Stimulated activated CD8-positive, alpha-beta memory T cell treated with anti-CD3 and anti-CD28 coated beads, Interleukin-4, amount 100 ng/mL, for 4 hours (primary cell): ENCODE measurements at places on chromosomes 6 and 20.
A peak's percentile ranks its signal among the peaks of the same experiment; 100 is the strongest.

DNA sequence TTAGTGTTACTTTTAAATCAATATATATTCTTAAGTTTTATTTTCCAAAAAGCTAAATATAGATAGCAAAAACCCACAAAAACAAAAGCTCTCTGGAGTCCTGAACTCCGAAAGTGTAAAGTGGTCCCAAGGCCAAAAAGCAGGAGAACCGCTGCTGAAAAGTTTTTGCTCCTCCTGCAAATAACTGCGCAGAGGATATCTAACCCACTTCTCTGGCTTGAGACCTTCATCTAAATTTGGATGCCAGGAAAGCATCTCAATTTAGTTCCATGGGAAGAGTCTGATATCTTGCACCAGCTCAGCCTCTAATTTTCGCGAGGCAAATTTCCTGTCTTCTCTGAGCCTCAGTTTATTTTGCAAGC is 523 bp downstream of the MRPS10 start:
- no peak for DNase-seq

DNA sequence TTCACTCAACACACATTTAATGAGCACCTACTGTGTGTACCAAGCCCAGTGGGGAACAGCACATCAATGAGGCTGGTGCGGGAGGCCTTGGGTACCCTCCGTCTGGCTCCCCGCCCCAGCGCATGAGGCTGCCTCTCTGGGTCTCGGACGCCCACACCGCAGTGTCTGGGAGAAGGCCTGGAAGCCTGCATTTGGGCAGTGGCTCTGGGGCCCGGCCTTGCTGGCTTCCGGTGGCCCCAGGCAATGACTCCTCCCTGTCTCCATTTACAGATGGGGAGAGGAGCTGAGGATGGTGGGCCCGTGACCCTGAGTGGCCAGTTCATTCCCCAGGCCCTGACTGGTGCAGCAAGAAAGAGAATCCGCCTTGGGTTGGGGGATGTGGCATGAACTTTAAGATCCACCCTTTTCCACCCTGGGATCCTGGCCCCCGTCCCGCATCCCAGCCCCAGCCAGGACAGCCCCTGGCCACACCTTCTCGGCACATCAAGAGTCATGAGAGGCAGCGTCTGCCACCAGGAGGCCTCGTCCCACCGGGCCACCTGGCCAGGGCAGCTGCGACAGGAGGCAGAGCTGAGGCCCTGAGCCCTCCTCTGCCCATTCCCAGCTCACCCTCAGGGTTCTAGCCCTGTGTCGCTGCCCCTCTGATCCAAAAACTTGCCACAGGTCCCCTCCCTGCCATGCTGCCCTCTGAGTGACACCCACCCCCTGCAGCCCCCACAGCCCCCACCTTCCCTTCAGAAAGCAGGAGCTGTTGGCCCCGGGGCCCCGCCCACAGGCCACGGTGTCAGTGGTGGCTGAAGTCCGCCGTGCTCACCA is 17.5 kb upstream of the MRGBP start:
- DNase-seq = no peak

DNA sequence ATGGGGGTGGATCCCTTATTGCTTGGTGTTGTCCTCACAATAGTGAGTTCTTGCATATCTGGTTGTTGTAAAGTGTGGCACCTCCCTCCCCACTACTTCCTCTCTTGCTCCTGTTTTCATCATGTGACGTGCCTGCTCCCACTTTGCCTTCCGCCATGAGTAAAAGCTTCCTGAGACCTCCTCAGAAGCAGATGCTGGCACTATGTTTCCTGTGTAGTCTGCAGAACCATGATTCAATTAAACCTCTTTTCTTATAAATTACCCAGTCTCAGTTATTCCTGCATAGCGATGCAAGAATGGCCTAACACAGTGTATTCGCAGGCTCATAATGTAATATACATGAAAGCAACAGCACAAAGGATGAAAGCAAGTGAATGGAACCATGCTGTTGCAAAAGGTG is 28.4 kb upstream of the ANKRD60 start:
- no peak for DNase-seq

DNA sequence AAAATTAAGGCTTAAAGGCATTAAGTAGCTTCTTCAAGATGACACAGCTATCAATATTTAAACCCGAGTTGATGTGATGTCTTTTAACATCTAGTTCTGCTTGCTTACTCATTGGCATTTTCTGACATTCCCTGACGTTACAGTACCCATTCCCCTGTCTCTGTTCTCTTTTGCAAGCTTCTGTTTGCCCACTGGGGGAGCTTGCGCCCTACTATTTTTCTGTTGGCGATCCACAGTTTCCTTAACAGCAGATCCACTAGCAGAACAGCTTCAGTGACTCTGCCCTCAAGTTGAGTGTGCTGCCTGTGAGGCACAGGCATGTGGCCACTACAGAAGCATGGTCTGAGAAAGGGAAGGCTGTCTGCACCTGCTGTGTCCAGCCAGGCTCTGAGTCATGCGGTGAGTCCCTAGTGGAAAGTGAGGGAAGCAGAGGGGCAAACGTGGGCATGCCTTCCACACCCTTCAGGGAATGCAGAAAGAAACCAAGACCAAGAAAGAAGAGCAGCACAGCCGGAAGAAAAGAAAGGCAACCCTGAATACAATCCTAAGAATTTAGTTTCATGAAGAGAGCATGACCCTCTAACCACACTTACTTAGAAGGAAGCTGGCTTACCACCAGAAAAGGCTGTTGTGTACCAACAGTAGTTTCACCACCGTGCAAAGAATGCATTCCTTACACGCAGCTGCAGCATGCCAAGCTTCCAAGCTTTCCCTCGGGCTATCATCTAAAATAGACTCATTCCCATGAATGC is 97.7 kb upstream of the VGLL2 start:
- no peak for DNase-seq

DNA sequence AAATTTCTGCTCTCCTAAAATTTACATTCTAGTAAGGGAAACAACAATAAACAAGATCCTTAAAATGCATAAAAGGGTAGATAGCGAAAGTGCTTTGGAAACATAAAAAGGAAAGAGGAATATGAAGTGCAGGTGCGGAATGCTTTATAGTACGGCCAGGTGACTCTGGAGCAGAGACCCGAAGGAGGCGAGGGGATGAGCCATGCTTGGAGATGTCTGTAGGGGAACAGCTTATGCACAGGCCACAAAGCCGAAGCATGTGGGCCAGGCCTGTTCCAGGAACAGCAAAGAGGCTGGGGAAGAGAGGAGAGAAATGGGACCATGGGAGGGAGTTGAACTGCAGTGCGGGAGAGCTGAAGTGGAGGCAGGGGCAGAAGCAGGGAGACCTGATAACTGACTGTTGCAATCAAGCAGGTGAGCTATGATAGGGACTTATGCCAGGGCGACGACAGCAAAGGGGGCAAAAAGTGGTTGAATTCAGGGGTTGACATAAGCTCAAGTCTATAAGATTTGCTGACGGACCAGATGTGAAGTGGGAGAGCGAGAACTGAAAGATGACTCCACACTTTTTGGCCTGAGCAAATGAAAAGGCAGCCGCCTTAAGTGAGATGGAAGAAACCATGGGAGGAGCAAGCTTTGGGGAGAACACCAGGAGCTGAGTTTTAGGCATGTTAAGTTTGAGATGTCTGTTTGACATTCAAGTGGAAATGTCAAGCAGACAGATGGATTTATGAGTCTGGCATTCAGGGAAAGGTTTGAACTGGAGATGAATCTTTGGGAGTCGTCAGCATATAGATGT is 83.1 kb downstream of the CNBD2 start:
- no peak for DNase-seq

DNA sequence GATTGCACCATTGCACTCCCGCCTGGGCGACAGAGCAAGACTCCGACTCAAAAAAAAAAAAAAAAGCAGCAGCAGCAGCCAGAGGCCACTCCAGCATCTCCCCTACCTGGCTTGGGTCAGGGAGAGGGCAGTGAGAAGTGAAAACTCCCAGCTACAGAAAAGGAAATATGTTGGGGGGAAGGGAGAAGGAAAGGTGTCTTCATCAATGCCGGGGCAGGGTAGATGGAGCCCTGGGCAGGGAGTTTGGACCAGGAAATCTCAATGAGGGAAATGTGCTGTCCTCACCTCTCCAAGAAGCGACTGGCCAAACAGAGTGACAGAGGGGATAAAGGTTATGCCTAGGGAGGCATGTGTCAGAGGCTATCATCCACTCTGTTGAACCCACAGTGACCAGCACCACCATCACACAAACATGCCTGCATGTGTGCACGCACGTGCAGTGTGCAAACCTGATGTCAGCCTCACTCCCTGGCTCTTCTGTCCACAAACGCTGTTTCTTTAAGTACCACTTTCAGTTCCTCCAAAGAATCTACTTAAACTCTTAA is 887 bp upstream of the AIF1 start:
- DNase-seq = no peak

- no peak for DNase-seq
Observed at GRCh38 chr6:44642870-44643522, 255.5 kb downstream of the CDC5L start.

GRCh38 chr20:51985013-51985415 is 182.7 kb upstream of the SALL4 start:
- DNase-seq = no peak

DNA sequence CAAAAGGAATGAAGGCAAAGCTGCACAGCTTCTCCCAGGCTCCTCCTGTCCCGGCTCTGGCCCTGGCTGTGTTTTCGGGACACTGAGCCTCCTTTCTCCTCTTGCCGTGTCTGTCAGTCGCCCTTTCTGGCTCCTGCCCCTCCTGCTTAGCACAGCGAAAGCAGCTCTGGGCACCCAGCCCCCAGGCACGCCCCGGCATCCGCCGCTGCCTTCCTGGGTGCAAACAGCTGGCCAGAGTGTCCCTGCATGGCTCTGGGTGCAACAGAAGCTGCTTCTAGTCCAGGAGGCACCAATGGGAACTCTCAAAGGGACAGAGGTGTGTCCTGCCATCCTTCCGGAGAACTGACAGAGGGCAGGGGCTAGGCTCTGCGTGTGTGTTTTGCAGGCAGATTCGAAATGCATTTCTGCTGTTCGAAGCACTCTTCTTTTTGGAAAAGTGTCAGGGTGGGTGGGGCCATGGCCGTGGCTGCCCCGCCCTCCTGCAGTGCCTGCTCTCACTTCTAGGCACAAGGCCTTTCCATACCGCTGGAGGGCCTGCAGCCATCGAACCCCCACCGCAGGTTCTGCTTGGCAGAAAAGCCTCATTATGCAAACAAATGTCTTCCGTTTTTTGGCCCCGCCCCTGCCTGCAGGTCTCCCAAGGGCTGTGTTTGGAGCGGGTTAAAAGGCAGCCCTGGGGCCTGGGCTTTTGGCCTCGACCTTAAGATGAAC is 15.5 kb downstream of the COL9A3 start:
- DNase-seq = no peak

DNA sequence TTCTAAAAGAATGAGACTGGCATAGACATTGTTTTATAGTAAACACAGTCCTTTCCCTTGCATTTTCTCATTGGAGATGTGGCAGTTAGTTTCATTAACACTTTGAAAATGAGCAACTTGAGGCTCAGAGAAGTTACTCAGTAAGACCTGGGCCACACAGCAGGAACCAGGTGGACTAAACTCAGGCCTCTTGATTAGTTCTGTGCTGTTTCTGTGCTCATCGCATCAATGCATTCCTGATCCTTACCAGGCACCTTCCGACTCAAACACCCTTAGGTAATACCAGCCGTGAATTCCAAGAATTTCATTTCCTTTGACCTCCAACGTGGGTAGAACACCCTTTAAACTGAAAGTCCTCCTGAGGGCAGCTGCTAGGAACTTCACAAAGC is 362.8 kb downstream of the ESR1 start:
- DNase-seq = no peak

DNA sequence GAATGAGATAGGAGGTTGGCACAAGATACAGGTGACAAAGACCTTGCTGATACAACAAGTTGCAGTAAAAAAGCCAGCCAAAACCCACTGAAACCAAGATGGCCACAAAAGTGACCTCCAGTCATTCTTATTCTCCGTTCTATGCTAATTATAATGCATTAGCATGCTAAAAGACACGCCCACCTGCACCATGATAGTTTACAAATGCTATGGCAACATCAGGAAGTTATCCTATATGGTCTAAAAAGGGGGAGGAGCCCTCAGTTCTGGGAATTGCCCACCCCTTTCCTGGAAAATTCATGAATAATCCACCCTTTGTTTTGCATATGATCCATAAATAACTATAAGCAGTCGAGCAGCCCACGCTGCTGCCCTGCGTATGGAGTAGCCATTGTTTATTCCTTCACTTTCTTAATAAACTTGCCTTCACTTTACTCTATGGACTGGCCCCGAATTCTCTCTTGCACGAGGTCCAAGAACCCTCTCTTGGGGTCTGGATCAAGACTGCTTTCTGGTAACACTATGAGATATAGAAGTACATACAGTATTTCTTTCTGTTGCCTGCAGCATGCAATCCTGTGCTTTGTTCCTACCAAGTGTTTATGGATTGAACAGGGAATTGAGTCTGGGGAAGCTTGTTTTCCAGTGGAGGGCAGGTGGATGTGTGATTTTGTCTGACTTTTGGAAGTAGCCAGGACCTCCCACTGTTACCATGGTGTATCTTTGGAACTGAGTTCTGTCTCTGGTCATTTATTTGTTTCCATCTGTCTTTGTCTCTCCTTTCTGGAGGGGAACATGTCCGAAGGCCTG is 72.0 kb upstream of the TGM3 start:
- DNase-seq = no peak

GRCh38 chr6:119276211-119276610 is 73.3 kb downstream of the MAN1A1 start:
- no peak for DNase-seq

GRCh38 chr6:116010790-116011401 is 49.8 kb downstream of the FRK start:
- DNase-seq = no peak

- no peak for DNase-seq
Observed at GRCh38 chr6:96022225-96022624, 6.5 kb downstream of the FUT9 start.

DNA sequence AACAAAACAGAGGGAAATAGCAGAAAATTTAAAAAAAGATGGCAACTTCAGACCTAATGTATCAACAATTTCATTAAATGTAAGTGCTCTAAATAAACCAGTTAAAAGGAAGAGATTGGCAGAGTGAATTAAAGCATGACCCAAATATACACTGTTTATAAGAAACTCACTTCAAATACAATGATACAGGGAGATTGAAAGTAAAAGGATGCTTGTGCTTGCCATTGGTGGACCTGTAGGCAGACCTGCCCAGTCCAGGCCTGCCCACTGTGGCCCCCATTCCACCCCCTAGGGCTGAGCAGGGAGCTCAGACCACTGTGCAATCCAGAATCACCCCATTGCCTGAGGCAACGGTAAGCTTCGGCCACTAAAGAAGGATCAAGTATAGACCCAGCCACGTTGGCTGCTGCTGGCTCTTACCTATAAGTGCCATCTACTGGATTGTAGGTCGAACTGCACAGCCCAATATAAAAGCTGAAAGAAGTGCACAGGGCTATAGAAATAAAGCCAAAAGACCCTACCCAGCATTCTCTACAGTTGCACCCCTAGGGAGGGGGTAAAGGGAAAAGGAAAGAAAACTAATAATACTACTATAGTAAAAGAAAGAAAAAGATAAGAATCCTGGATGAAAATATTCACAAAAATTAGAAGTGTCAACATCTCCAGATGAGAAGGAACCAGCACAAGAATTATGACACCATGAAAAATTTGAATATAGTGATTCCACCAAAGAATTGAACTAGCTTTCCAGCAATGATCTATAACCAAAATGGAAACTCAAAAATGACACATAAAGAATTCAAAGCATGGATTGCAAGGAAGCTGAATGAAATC is 36.1 kb downstream of the PSMB1 start:
- DNase-seq = peak; percentile 3
